Coronary artery (tissue), 2 donors: ENCODE measurements at places on chromosomes 7 and 10.

- no peak for DNase-seq
These were observed 6.1 kb downstream of the NYAP1 start for GRCh38 chr7:100489824-100490223.

DNA sequence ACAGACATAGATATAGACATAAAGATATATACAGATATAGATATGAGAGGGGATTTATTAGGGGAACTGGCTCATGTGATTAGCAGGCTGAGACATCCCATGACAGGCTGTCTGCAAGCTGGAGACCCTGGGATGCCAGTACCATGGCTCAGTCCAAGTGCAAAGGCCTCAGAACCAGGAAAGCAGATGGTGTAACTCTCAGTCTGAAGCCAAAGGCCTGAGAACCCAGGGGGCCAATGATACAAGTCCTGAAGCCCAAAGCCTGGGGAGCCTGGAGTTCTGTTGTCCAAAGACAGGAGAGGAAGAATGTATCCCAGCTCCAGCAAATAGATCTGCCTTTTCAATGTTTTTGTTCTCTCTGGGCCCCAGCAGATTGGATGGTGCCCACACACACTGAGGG is 5.5 kb downstream of the NCOA4 start:
- no peak for DNase-seq

- DNase-seq = no peak
These were observed 14.2 kb downstream of the TFR2 start for GRCh38 chr7:100627238-100627549.

- DNase-seq = no peak
These were observed 1139.9 kb upstream of the LRRN3 start for GRCh38 chr7:109950821-109951564.

DNA sequence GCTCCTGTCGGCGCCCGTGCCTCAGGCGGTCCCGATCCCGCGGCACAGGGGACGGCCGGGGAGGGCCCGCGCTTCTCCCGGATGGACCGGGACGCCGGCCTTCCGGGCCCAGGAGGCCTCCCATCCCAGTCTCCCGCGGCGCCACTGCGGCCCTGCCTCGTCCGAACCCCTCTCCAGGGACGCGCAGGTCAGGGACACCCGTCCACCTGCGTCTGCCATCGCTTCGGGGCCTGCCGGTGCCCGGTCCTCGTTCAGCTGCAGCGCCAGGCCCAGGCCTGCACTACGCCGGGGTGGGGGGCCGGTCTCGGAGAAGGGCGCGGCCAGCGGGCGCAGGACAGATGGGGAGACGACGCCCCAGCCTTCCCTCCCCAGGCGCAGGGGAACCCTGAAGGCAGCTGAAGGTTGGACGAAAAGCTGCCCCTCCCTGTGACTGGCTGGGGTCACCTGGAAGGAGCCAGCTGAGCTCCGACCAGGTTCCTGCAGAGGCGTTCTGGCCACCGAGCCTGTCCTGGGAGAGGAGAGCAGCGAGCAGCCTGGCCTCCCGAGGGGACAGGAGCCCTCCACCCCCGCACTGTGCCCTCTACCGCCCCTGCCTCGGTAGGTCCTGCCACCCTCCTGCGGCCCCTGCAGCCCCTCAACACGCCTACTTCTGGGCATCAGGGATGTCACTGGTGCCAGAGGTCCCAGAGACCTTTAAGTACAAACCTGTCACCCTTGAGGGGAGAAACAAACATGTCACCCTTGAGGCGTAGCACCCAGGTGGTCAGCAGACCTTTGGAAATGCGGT is 84.3 kb downstream of the LANCL2 start:
- DNase-seq = no peak

GRCh38 chr7:35012160-35012559 is 25.1 kb downstream of the DPY19L1 start:
- no peak for DNase-seq

GRCh38 chr10:127048630-127049029 is 143.4 kb downstream of the DOCK1 start:
- DNase-seq = no peak

DNA sequence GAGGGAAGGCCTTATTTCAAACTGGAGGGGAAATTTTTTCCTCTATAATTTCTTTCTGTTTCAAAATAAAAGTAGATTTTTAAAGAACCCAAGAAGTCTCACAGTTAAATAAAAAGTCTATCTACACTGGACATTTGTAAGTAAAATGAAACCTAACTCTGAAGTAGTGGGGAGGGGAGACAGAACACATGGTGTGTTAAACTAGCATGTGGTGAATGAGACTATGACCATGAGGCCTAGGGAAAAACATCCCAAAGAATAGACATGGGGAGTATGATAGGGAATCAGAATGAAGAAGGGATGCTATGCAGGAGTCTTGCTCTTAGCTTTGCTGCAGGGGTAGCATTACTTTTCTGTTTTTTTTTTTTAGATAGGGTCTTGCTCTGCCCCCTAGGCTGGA is 1061.3 kb upstream of the LRRTM3 start:
- no peak for DNase-seq

DNA sequence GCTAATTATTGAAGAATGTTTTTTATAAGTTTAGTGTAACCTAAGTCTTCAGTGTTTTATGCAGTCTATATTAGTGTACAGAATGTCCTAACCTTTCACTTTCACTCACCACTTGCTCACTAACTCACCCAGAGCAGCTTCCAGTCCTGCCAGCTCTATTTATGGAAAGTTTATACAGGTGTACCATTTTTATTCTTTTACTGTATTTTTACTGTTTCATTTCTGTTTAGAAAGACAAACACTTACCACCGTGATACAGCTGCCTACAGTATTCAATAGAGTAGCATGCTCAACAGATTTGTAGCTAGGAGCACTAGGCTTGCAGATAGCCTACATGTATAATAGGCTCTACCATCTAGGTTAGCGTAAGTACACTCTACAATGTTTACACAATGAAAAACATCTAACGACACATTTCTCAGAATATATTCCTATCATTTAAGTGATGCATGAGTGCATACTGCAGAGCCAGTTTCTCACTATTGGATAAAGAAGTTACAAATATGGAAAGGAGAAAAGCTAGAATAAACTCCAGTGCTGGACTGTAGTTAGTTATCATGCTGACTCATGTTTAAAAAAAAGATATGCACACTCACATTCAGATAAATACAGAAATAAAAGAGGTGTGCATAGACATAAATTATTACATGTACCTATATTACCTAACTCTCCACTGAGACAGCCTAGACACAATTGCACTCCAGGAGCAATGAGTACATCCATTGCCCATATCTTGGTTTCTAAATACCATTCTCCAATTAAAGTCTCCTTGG is 30.4 kb downstream of the STEAP1B start:
- no peak for DNase-seq

- DNase-seq = no peak
These were observed 135.2 kb downstream of the INHBA start for GRCh38 chr7:41567731-41568114.

DNA sequence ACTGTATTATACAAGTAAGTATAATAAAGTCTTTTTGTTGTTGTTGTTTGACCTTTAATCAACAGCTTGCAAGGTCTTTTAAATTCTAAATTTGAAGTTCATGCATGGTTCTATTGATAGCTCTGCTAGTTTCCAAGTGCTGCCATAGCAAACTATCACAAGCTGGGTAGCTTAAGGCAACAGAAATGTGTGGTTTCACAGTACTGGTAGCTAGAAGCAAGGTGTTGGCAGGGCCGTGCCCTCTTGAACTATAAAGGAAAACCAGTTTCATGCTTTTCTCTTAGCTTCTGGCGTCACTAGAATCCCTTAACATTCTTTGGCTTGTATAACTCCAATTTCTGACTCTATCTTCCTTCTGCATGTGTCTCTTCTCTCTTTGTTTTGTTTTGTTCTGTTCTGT is 1021.9 kb upstream of the AUTS2 start:
- DNase-seq = no peak
